ENCODE measurements at places on chromosomes 3 and 15. TPM values are rescaled to one million over a fixed set of nuclear protein-coding genes. Genes with fewer than 3 reads are reported as not detected.

Gene DUOX1
- total RNA-seq, result not detected

Gene GUCA1C
- not detected for total RNA-seq

Gene RFX7
- total RNA-seq, result 8.6 TPM

Gene MST1R
- total RNA-seq, result 7.5 TPM

Gene C3orf49
- not detected for total RNA-seq

Gene STX19
- total RNA-seq, result not detected

Gene CADM2
- total RNA-seq, result 0.28 TPM

Gene GPR171
- total RNA-seq, result not detected

Gene DAZL
- total RNA-seq, result not detected

Gene PLSCR1
- total RNA-seq, result 45.3 TPM

Gene BUB1B
- 25.8 TPM for total RNA-seq

Gene RTP1
- total RNA-seq, result not detected

Gene FHIT
- total RNA-seq, result 0.51 TPM

Gene TRIM42
- total RNA-seq, result not detected

Gene COPB2
- total RNA-seq, result 86.9 TPM

Gene GOLGA8R
- total RNA-seq, result 0.16 TPM

Gene COX5A
- 547 TPM for total RNA-seq

Gene SCAMP5
- 12.1 TPM for total RNA-seq

Gene CCDC39
- not detected for total RNA-seq

Gene SLCO3A1
- total RNA-seq, result 20.6 TPM

Gene RNU6-1
- total RNA-seq, result not detected

Gene EAF1
- total RNA-seq, result 14.4 TPM

Gene TIGIT
- total RNA-seq, result not detected

Gene FSTL1
- 42.8 TPM for total RNA-seq

Gene NR1I2
- total RNA-seq, result not detected

Gene CASR
- total RNA-seq, result not detected

Gene VWA5B2
- total RNA-seq, result 0.60 TPM

Gene ADGRG7
- total RNA-seq, result not detected

All from A549 treated with Hydrocortisone at 1 μM for 4 hours (cell line).